ENCODE measurements at places on chromosomes 11 and 22.

- DNase-seq = no peak
Measured at GRCh38 chr11:62921573-62922188, 518 bp upstream of the CHRM1 start.

DNA sequence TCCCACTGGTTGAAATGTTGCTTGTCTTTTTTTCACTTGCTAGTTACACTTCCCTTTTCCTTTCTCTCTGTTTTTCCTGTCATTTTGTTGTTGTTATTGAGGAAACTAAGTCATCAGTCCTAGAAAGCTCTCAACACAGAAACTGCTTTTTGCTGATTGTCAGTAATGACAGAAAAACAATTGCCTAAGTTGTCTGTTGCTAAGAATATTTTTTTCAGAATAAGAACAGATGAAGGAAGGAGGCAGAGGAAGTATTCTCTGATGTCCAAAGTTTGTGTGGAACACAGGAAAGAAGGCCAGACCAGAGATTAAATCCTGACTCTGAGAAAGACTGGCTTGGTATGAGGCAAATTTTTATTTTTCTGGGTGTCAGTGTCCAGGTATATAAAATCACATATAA is 163.3 kb downstream of the CASP12 start:
- no peak for DNase-seq

DNA sequence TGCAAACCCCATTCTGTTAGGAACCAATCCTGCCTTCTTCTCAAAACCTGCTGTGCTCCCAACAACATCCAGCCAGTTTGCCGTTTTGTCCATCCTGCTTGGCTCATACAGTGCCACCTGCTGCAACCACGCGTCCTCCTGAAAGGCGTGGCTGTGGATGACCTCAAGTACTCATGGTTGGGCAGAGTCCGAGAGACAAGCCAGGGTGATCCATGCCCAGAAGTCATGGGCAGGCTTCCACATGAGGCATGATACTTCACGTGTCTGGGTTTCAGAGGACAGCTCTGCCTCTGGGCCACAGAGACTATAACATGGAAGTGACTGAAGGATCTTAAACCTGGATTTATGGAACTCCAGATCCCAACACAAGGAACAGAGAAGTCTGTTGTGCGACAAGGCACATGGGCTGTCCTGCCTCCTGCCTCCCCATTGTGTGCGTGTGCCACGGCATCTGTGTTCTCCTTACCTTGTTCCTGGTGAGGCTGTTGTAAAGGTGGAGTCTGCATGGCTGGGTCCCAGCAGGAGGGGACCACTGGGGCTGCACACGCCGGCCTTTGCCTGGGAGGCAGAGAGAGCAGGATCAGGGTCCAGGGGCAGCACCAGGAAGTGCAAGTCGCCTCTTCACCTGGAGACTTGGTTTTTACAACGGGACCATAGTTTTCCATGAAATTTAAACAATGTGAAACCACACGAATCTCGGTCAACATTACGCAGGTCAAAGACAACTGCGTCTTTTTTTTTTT is 15.4 kb downstream of the CARS1 start:
- DNase-seq = no peak

- DNase-seq = no peak
Measured at GRCh38 chr11:7655253-7656217, 17.8 kb downstream of the CYB5R2 start.

DNA sequence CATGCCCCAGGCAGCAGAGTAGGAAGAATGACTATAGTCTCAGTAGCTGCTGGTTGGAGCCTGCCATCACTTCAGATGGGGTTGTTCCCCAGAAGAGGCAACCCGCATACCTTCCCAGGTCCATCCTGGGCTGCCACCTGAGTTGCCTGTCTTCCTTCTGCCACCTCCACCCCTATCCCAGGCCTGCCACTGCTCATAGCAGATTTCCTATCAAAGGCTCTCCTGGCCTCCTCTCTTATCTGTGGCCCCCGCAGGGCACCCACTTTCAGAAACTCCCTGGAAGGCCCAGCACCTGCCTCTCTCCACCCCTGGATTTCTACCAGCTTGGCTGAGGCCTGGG is 649 bp upstream of the NR1H3 start:
- DNase-seq = no peak

DNA sequence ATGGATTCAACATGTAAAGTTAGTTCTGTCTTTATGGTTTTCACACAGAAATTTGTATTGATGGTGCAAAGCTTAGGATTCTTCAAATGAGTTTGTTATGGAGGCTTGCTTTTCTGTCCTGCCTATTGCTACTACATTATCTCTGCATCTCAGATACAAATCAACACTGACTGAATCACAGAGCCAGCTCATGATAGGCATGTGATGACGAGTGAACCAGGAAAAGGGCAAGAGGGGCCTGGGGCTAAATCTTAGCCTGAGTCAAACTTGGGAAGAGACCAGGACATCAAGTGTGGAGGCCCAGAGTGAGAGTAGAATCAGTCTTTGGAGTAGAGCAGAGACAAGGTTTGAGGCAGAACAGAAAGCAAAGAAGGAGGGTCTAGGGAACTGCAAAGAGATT is 107.1 kb upstream of the CD44 start:
- DNase-seq = no peak

DNA sequence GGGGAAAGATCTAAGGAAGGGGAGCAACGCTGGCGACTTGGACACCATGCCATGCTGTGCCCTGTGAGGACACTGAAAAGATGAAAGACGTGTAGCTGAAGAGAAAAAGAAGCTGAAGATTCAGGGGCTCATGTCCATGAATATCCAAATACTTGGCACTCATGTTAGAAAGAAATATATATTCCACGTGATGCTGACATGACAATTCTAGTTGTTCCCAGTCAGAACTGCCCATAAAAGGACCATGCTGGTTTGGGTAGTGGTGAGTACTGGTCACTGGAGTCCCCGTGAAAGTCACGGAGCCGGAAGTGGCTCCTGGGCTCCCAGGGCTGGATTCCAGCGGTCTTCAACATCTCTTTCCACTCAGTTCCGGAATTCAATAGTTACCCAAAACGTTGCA is 9.9 kb downstream of the MS4A15 start:
- no peak for DNase-seq

DNA sequence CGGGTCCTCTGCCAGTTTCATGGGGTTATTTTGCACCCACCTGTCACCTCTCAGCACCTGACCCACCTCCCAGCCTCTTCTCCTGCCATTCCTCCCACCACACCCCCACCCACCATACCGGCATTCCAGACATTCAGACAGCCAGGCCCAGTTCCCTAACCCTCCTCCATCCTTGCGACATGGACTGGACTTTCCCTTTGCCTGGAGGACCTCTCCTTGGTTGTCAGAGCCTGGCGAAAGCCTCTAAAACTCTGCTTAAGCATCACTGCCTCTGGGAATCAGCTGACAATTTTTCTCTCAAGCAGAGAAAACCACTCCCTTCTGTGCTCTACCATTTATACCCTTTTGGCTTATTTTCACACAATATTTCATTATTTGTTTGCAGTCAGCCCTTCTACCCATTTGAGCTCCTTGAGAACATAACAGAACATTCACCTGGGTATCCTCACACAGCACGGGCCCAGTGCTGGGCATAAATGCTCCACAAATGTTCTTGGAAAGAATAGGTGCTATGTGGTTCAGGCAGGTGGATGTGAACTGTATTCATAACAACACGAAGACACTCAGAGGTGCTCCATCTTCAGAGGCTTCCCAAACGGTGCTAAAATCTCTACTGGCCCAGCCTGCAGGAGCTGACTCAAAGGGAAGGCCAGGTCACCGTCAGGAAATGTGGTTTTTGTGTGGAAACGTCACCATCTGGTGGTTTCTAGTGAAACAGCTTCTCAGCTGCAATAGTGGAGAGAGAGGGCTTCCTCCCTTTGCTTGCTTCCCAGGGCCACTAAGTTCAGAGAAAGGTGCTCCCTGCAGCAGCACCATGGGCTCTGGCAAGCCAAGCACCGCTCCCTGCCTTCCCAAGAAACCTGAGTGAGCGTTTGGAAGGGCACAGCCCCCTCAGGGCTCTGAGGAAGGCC is 10.4 kb downstream of the SPATA19 start:
- peak; percentile 73 for DNase-seq

DNA sequence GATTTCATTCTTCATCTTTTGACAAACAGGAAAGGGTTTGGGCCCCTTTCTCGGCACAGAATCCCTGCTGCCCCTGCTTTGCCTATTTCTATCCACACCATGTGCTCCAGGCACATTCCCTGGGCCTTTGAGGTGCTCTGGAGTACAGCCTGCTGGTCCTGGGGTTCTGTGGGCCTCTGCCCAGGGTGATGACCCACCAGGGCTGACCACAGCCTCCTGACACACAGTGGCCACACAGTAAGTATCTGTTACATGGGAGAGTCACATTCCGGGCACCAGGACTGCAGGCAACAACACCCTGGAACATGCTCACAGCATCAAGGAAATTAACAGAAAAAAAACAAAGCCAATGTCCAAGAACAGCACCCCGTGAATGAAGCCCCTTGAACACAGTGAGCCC is 39.1 kb downstream of the SCUBE2 start:
- DNase-seq = no peak

- no peak for DNase-seq
Measured at GRCh38 chr11:69601011-69601975, 39.7 kb upstream of the CCND1 start.

- no peak for DNase-seq
Measured at GRCh38 chr11:110182886-110183285, 89.7 kb downstream of the ZC3H12C start.

DNA sequence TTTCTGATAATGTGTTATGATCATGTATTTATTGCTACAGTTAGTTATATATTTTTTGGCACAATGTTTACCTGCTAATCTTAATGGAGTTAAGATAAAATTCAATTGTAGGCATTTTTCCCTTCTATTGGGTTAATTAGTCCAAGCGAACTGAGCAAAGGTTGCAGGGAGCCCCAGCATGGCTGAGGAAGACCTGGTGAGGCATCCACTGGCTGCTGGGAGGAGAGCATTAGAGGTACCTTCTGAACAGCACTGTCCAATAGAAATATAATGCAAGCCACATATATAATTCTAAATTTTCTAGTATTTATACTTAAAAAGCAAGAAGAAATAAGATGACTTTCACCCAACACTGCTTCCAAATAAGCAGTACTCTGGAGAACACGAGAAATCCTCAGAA is 689 bp upstream of the TMEM126A start:
- DNase-seq = no peak

DNA sequence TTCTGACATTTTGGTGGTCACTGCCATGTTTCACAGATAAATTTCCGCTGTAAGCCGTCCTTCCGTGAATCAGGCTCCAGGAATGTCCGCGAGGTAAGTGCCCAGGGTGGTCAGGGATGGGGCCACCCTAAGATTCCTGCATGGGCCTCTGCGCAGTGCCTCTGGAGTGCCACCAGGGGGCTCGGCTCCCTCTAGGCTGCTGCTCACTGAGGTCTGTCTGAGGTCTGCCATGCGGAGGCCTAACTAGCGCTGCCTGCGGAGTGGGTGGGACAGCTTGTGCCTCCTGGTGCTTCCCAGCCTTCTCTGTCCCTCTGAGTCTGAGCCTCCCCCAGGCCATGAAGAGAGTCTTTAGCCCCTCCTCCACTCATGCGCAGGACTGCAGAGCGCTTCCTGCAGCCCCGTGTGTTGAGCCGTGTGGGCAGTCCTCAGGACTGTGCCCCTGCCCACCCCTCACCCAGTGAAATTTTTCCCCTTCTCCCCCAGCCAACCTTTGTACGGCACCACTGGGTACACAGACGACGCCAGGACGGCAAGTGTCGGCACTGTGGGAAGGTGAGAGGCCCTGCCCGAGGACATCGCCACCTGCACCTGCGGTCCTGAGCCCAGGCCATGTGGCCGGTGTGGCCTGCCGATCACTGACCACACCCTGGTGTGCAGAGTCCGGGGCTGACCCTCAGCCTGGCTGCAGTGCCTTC is 11.9 kb upstream of the MDK start:
- peak; percentile 75 for DNase-seq

DNA sequence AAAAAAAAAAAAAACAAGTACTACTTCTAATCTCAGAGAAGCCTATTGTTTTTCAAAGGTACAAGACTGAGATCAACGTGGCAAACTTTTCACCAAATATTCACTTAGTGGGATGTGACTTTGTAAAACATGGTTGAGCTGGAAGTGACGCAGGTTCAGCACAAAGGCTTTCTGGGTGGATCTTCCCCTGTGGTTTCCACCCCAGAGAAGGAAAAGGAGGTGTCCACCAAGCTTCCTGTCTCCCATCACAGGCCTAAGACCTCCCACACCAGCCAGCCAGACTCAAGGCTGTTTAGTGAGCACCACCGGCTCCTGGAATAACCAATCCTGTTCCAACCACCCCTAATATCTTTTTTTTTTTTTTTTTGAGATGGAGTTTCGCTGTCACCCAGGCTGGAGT is 5.7 kb downstream of the TMEM184B start:
- DNase-seq = no peak

GRCh38 chr11:68965901-68966853 is 14.6 kb downstream of the MRGPRD start:
- no peak for DNase-seq

GRCh38 chr11:103055221-103055890 is 36.6 kb downstream of the DCUN1D5 start:
- DNase-seq = peak; percentile 22

DNA sequence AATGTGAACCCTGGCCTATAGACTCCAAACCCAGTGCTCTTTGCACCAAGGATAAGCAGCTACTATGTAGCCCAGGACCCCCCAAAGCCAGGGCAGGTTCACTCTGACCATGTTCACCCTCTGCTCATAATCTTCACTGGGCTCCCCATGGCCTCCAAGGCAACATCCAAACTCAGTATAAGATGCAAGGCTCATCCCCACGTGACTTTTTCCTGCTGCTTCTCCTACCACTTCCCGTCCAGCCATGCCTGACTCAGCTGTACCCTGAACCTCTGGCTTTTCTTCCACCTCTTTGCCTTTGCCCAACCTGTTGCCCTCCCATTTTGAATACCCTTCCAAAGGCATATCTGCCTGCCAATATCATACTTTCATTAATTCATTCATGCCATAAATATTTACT is 27.8 kb downstream of the PDE2A start:
- no peak for DNase-seq

GRCh38 chr22:19065929-19066328 is 56.3 kb downstream of the DGCR2 start:
- no peak for DNase-seq

- no peak for DNase-seq
Measured at GRCh38 chr11:13341026-13341425, 63.4 kb downstream of the BMAL1 start.

- peak; percentile 36 for DNase-seq
Measured at GRCh38 chr11:72308226-72309073, 64.5 kb upstream of the PHOX2A start.

DNA sequence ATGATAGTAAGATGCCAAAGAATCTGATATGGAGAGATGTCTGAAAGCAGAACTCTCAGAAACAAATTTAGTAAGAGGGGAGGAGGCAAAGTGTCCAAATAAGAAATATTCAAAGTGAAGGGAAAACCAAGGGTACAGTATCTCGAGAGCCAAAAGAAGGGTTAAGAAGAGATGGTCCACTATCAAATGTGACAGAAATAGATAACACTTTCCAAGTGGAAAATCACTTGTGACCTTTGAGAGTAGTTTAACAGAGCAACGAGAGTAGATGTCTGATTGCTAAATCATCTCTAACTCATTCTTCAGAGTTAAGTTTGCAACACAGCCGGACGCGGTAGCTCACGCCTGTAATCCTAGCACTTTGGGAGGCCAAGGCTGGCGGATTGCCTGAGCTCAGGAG is 4.3 kb upstream of the BUD13 start:
- DNase-seq = no peak

All from GM10248 (cell line).